H1 (cell line): ENCODE measurements at places on chromosomes 7 and 10. TPM values are rescaled to one million over a fixed set of nuclear protein-coding genes. Genes with fewer than 3 reads are reported as not detected.

- no peak for DNase-seq
Observed at GRCh38 chr7:111732923-111733322, 170.6 kb upstream of the IMMP2L start.

GRCh38 chr7:30708412-30708811, 26.2 kb upstream of the CRHR2 start:
- no peak for DNase-seq

FKBP9 gene
- polyA plus RNA-seq: 7.2 and 7.9 TPM in 2 replicates

IDI2 gene
- not detected in 2 replicates for polyA plus RNA-seq

DNA sequence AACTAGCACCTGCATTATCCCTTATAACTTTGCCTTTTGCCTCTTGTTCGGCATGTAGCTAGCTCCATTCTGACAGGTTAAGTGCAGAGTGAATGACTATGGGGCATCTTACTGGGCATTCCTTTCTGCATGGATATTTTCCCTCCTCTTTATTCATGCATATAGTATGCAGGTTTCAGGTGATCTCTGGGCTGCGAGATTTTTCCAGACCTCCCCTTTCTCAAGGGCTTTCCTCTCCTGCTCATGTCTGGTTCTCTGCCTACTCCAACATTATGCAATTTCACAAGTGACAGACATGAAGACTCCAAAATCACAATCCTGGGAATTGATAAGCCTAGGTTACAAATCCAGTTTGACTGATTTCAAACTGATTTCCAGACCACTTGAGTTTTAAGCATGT, 503.8 kb downstream of the NXPH1 start:
- no peak for DNase-seq

- no peak for DNase-seq
Observed at GRCh38 chr7:147818317-147818716, 772.2 kb upstream of the C7orf33 start.

SLC26A4 gene
- polyA plus RNA-seq: 0.11 TPM in 1 of 2 replicates, not detected in the other

GRCh38 chr10:132115732-132116131, 50.0 kb downstream of the JAKMIP3 start:
- no peak for DNase-seq
